ENCODE measurements at places on chromosomes 7 and 10.

- DNase-seq = no peak
Measured at GRCh38 chr7:111264111-111264868, 173.4 kb downstream of the LRRN3 start.

GRCh38 chr10:11643039-11643438, 31.6 kb upstream of the USP6NL start:
- DNase-seq = no peak

DNA sequence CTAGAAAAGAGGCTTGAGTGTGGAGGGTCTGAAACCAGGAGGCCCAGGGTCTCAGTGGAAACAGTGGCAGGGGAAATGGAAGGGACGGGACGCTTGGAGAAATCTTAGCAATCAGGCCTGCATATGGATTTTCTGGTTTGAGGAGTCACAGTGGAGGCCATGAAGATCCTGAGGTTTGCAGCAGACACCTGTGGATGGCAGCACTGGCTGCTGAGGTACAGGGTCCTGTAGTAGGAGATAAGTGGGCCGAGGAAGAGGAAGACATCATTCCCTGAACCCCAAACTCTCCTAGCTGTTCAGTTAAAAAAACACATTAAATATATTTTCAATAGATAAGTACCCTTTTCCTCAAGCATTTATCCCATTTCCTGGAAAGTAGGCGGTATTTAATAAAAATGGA, 208.8 kb upstream of the IGFBP3 start:
- no peak for DNase-seq

DNA sequence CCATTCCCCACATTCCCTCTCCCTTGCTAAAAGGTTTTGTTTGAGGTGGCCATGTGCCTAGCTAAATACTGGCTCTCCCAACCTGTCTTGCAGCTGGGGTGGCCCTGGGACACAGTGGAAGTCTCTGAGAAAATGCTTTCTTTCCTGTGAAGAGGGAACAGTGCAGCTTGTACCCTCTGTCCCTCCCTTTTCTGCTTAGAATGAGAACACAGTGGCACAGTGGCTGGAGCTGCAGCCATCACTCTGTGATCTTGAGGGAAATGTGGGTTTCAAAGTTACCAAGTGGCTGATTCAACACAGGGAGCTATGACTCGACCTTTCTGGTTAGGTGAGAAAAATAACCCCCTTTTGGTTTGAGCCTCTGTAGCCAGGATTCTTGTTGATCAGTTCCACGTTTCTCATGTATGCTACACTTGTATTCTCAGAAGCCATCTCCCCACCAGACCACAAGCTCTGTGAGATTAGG, 62.7 kb upstream of the CARD11 start:
- DNase-seq = no peak

- no peak for DNase-seq
Measured at GRCh38 chr7:113480537-113480936, 362.2 kb upstream of the SMIM30 start.

DNA sequence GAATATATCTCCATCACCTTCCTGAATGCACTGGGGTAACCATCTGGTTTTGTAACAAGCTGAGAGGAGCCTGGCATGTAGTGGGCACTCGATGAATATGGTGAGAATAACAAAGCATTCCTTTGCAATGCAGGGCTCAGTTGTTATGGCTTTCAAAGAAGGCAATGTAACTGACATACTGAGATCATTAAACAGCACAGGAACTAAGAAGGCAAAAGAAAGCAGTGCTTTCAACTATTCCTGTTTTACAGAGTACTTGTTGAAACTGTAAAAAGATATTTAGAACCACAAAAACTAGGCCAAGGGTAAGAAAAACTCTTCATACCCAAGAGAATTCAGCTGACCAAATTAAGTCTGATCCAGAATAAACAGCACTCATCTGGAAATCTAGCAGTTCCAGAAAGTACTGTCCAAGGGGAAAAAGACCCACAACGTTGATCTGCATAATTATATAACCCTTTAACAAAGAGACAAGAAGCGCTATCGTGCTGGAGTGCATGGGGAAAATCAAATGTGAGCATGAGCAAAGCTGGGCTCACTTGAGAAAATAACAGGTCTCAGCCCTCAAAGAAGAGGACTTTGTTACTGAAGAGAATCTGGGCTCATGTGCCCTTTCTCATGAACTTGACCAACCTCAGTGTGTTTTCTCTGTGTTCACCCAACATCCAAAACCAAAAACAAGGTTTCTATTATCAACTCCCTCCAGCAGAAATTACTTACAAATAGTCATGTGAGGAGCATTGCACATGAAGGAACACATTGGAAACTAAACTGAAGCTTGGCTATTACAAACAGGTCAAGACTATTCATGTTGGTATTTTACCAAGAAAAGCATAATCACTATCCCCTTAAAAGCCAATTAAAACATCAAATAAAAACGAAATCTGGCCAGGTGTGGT, 116.2 kb downstream of the AVL9 start:
- no peak for DNase-seq

- DNase-seq = no peak
Measured at GRCh38 chr7:93558705-93559614, 15.6 kb downstream of the CALCR start.

Measured in hematopoietic multipotent progenitor cell treated with erythropoietin and hydrocortisone succinate and interleukin-3 and kit ligand, for 15 days (in vitro differentiated cells).